Fibroblast of skin of right biceps (primary cell): ENCODE measurements at places on chromosomes 3 and 15.

DNA sequence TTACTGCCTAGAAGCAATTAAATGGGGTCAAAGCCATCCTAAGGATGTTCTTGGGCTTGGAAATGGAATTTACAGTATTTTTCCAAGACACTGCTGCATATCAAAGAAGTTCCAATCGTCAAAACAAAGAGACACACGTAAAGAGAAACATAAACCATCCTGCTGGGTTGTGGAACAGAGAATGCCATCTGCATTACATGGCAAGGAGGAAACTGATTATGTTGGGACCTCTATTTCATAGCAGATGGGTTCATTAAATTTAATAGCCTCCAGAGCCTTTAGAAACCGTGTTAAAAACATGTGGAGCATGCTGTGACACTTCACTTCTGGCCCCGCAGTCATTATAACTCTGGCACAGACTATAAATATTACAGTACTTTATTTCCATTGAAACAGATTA is 154.6 kb downstream of the LRTM1 start:
- DNase-seq: no peak

DNA sequence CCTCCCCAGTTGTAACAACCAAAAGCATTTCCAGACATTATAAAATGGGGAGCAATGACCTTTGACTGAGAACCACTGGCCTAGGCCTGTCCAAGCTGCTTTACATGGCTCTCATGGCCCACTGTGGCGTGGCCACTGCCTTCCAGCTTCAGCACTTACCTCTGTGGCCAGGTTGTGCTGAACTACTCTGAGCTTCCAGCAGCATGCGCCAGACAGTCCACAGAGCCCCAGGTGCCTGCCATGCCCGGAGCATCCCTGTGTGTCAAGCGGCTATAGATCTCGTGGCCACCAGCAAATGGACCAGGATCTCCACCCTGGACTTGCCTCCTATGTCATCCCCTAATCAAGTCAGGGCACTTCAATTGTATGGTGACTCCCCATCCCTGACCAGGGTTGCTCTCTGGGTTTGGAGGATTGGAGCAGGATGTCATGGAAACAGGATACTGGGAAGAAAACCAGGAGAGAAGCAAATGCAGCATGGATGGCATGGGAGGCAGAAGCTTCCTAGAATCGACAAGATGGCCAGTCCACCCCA is 199.7 kb downstream of the UACA start:
- DNase-seq: no peak

GRCh38 chr3:94776401-94776915 is 713.6 kb downstream of the NSUN3 start:
- no peak for DNase-seq

GRCh38 chr3:128217702-128218547 is 64.6 kb downstream of the EEFSEC start:
- peak; percentile 51 for DNase-seq

GRCh38 chr3:34449305-34449704 is 650.9 kb downstream of the PDCD6IP start:
- DNase-seq: no peak

- DNase-seq: no peak
Measured at GRCh38 chr3:64426551-64426950, 201.3 kb upstream of the PRICKLE2 start.

DNA sequence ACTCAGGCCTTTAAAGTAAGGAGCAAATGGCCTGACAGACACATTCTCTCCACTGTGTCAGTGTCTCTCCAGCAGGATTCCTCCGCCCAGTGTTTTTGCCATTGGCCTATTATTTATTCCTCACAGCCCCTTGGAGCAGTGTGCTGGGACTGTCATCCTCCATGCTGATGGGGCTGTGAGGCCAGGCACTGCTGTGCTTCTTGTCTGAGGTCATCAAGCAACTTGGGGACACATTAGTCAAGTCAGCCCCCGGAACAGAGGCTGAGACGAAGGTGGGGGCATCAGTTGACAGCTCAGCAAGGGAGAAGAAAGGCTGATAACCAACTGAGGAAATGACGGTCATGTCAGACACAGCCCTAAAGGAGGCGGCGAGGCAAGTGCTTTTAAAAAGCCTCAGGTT is 67.4 kb downstream of the XXYLT1 start:
- no peak for DNase-seq

- DNase-seq: no peak
Measured at GRCh38 chr3:13518516-13518953, 30.4 kb upstream of the FBLN2 start.

DNA sequence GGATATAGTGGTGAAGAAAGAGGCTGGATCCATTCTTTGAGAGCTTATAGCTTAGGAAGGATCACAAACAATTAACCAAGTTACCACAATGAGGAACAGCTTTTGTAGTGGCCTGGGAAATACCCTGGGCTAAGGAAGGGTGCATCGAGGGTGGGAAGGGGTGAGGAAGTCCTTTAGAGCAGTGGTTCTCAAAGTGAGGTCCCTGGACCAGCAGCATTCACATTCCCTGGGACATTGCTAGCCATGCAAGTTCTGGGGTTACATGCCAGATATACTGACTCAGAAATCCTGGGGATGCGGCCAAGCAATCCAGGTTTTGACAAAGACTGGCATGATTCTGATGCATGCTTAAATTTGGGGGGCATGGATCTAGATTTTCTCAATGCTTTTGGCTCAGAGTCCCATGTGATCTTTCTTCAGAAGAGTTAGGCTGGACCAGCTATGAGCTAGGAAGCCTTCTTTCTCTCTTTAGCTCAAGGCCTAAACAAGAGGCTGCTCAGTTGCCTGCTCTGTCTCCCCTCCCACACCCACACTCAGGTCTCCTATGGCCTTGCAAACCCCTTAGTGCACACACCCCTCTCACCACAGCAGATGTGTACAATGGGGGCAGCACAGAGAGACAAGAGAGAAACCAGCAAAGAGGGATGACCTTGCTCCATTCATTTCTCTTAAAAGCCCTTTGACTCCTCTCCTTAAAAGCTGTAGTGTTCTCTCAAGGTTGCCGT is 1.8 kb upstream of the CCR1 start:
- DNase-seq: no peak

- no peak for DNase-seq
Measured at GRCh38 chr3:187932530-187932929, 187.3 kb upstream of the BCL6 start.

DNA sequence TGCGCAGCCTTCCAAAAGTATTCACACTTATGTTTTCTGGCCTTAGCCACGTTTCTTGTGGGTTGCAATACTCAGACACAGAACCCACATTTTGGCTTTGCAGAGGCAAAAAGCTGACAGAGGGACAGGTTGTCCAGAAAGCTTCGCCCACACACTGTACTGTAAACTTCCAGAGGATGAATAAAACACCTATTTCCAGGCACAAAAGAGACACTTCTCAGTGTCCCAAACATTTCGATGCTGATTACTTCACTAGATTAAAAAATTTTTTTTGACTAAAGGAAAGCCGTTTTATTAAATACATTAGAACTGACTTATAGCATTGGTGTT is 28.0 kb upstream of the KCTD6 start:
- DNase-seq: no peak

- peak; percentile 71 for DNase-seq
Measured at GRCh38 chr3:81684751-81685395, 76.6 kb downstream of the GBE1 start.

DNA sequence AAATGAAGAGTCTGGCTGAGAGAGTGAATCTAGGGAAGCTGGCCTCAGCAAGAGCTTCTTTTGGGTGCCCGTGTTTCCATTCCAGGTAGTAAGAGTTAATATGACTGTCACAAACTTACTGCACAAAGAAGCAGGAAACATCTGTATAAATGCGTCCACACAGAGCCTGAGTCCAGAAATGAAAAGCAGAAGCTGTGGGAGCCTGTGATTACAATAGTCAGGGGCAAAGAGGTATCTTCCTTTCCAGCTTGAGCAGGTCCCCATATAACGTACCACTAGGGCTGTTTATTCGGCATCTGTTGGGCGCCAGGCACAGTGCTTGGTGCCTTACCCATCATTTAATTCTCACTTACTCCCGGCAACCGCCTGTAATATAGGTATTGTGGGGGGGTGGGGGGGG is 40.5 kb upstream of the B3GNT5 start:
- no peak for DNase-seq

DNA sequence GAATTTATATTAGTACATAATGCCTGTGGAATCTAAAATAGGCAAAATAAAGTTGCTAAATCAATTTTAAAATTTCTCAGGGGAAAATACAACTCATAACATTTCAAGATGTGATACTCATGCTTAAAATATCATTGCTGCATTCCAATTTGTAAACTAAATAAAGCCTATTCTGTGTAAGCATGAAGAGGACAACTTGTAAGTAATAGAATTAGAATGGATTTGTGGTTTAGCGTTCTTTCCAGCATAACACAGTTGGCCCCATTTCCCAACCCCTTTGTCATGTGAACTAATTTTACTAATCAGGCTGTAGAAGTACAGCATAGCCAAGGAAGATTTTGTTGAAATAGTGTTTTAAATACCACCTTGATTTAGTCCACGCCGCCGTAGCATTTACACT is 437.2 kb downstream of the SI start:
- peak; percentile 44 for DNase-seq

GRCh38 chr3:178284181-178284580 is 252.1 kb upstream of the KCNMB2 start:
- DNase-seq: no peak

GRCh38 chr3:133578548-133579191 is 5.2 kb downstream of the CDV3 start:
- peak; percentile 60 for DNase-seq

GRCh38 chr3:183295211-183295610 is 42.2 kb downstream of the B3GNT5 start:
- DNase-seq: peak; percentile 76

DNA sequence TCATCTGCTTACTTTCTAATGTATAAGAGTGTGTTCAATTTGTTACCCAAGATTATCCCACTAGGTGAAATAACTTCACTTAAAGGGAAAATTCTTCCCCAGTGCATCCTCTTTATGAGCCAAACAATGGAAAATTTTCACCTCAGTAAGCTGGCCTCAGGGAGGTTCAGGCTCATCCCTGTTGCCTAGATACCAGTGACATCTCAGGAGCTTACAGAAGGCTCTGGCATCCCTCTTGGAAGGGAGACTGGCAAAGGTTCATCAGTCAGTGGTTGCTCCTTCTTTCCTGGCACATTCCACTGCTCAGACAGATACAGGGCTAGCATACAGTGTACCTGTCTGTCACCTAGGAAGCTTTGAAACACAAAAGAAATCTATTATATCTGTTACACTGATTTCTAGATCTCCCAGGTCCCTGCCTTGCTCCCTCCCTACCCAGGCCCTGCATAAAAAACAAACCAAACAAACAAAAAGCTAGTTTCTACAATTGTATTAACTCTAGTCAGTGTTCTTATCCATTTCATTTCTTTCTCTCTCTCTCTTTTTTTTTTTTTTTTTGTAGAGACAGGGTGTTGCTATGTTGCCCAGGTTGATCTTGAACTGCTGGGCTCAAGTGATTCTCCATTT is 1.7 kb downstream of the IP6K2 start:
- peak; percentile 35 for DNase-seq

- no peak for DNase-seq
Measured at GRCh38 chr3:58000306-58001085, 7.7 kb upstream of the FLNB start.

- DNase-seq: no peak
Measured at GRCh38 chr3:159852266-159852665, 136.4 kb upstream of the IL12A start.

DNA sequence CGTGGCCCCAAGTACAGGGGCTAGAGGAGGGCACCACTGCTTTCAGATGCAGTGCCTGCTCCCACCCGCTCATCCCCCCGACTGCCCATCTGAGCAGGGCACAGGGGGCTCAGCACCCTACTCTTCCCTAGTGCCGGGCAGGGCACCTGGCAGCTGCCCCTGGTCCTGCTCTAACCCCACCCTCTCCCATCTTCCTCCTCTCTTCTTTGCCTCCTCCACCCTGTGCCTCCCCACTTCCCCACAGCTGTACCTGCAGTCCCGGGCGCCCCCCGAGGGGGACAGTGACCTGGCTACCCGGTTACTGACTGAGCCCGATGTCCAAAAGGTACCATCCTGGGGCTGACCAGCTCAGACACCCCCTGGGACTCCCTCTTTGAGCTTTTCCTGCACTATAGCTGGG is 12.8 kb downstream of the NBEAL2 start:
- no peak for DNase-seq

- DNase-seq: no peak
Measured at GRCh38 chr3:37640636-37641375, 220.9 kb upstream of the CTDSPL start.

DNA sequence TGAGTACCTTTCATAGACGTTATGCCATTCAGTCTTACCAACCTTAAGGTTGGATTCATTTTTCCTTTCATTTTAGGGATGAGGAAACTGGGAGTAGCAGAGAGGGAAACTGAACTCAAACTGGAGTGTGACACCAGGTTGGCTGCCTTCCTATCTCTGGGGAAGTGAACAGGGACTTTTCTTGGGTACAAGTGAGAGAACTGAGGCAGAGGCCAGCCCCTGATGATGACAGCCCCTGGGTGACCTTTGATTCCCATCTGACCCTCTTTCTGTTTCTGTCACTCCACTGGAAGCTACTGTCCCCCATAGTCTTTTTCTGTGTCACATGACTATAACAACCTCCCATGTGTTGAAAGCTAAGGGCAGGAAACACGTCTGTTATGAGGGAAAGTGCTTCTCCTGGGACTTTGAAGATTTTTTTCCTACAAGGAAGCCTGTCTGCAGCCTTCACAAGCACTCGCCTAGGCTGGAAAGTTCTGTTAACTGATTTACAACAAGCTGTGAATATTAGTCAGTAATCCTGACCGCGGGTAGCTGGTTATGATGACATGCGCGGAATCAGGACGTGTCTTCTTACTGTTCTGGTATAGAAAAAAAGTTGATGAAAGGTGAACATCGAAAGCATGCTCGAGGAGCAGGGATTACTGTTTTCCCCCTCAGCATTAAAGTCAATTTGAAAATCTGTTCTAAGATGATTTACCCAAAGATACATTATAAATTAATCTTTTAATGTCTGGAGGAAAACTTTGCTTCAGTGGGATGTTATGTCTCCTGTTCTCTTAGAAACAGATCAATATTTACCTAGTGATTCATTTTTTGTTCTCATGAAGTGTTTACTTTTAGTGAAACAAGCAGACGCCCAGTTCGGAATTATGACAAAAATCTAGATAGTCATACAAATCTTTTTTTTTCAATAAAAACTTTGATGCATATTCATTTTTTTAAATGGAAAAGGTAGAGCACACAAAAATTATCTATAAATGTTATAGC is 31.5 kb downstream of the ABHD2 start:
- DNase-seq: peak; percentile 84

DNA sequence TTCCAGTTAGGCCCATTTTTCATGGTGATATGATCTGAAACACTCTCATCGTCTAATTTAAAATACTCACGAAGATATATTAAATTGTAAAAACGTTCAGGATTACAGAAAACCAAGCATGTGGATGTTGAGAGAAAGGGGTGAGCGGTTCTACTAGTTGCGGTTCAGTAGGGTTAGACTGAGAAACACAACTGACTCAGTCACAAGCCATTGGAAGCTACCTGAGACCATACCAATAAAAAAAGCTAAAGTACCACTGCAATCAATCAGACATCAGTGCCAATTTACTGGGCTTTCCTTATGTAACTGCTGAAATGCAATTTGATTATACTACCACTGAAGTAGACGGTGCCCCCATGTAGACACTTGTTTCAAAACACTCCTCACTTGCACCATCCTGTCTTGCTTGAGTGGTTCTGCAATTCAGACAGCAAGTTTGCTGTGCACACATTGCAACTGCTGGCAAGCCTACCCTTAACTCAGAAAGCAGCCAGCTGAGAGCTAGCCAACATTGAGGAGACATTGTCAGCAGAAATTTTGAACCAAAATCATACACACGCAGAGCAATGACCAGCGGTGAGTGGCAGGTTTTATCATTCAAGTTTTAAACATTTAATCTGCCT is 368.7 kb upstream of the ARHGEF26 start:
- DNase-seq: no peak
